ENCODE measurements at places on chromosomes 5 and 9. TPM values are rescaled to one million over a fixed set of nuclear protein-coding genes. Genes with fewer than 3 reads are reported as not detected.

SLC25A2 gene
- not detected for polyA plus RNA-seq

PDE8B gene
- 0.05 TPM for polyA plus RNA-seq

RORB gene
- not detected for polyA plus RNA-seq

GRXCR2 gene
- not detected for polyA plus RNA-seq

LHX6 gene
- polyA plus RNA-seq, result not detected

SOX30 gene
- polyA plus RNA-seq, result 1.0 TPM

SMIM33 gene
- not detected for polyA plus RNA-seq

KCNV2 gene
- polyA plus RNA-seq, result 0.14 TPM

IFNA13 gene
- polyA plus RNA-seq, result not detected

LCN10 gene
- polyA plus RNA-seq, result 55.6 TPM

CMYA5 gene
- not detected for polyA plus RNA-seq

C5orf52 gene
- polyA plus RNA-seq, result not detected
